NCI-H345 (cell line): ENCODE measurements at places on chromosomes 12 and 14.
A peak's percentile ranks its signal among the peaks of the same experiment; 100 is the strongest.

GRCh38 chr14:102356280-102356679 is 6.4 kb downstream of the CINP start:
- no peak for DNase-seq

- DNase-seq: no peak
Measured at GRCh38 chr12:15020156-15020555, 47.3 kb downstream of the PDE6H start.

DNA sequence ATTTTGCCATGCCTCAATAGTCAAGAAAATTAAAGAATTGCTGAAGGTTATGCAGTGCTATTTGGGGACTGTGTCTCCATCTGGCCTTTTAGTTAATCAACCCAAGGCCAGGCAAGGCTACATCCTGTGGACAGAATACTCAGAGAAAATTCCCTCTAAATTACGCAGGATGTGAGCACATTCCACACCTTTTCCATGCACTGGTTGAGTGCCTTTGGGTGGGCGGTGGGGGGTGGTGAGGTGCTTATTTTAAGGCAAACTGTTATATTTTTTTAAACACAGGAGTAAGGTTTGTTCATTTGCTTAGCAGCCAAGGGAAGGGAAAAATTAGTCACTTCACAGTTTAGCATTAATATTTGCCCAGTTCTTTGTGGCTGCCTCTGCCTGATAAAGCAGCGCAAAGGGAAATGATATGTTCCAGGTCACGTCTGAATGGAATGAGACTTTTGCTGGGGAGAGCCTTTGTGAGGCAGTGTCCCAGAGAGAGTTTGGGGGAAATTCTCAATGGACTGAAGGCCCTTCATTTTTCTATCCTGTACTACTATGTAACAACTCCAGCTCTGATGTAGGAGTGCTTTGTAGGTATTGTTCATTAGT is 17.2 kb upstream of the KCNA5 start:
- DNase-seq: no peak

- DNase-seq: no peak
Measured at GRCh38 chr14:102717276-102717675, 60.0 kb upstream of the TRAF3 start.

GRCh38 chr12:132640936-132641335 is 22.4 kb downstream of the P2RX2 start:
- DNase-seq: no peak

DNA sequence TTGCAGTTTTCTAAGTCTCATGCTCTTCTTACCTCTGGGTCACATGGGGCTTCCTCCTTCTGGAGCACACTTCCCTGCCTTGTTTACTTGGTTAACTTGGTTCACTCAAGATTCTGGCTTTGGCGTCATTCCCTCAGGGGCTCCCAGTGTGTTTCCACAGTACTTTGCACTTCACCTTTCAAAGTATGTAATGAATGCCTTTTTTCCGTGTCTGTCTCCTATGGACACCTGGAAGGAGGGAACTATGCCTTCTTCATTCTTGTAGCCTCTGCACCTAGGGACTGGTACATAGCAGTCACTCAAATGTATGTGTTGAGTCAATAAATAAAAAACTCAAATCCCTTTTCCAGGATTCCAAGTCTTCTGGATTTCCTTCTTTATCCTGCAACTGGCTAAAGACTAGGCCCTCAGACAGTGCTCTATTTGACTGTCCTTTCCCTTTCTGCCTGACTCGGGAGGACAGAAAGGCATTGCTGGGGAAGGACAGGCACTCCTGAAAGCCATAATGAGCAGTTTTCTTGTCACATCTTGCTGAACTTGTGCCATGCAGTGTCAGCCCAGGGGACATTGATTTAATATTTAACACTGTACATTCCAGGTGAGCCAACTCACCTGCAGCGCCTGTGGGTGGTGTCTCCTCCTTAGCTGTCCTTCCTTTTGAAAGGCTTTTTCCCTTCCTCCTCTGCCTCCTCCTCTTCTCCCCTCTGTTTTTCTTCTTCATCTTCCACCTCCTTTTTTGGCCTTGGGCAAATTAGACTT is 12.8 kb downstream of the MYRFL start:
- DNase-seq: no peak

GRCh38 chr14:58760121-58760520 is 122.4 kb downstream of the DACT1 start:
- DNase-seq: peak; percentile 32
